ENCODE measurements at places on chromosomes 6 and 20. TPM values are rescaled to one million over a fixed set of nuclear protein-coding genes. Genes with fewer than 3 reads are reported as not detected.

The CLPSL2 gene
- total RNA-seq: not detected

The UBE2C gene
- 325 TPM for total RNA-seq

The RIMS1 gene
- total RNA-seq: 2.5 TPM

The WFDC13 gene
- total RNA-seq: not detected

The RNF217 gene
- 13.2 TPM for total RNA-seq

The EYS gene
- 0.03 TPM for total RNA-seq

The COL19A1 gene
- total RNA-seq: not detected

The ZC3H12D gene
- total RNA-seq: 0.03 TPM

GRCh38 chr6:87522686-87523085 is 49.9 kb downstream of the SLC35A1 start:
- DNase-seq: no peak

DNA sequence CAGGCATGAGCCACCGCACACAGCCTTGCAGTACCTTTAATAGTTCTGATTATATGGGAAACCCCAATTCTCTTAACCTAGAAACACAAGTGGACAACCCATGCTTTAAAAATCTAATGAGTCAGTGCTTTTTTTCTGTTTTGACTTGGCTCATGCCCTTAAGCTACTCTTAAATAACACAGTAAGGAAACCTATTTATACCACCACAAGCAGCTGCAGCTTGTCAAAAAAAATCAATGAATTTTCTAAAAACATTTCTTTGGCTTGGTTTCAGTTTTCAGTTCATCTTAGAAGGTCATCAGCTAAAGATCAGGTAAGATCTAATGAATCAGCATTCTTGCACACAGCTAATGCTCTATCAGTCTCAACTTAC is 124.1 kb upstream of the DST start:
- DNase-seq: no peak

- peak; percentile 62 for DNase-seq
These were observed 12.9 kb downstream of the PARD6B start for GRCh38 chr20:50744143-50744792.

DNA sequence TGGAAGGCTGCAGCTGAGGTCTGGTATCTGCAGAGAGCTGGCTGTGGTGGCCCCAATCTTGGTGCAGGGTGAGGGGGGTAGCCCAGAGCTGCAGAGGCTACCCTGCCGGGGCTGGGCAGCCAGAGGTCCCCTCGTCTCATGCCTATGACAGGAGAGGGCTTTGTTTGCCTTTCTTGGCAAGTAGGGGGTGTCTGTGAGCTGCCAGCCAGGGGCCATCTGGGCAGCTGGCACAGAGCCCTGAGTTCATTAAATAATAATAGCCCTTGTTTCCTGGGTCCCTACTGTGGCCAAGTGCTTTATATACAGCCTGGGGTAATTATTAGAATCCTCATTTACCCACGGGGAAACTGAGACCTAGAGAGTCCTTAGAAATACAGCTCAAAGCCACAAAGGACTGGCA is 66.6 kb downstream of the EZR start:
- peak; percentile 19 for DNase-seq

DNA sequence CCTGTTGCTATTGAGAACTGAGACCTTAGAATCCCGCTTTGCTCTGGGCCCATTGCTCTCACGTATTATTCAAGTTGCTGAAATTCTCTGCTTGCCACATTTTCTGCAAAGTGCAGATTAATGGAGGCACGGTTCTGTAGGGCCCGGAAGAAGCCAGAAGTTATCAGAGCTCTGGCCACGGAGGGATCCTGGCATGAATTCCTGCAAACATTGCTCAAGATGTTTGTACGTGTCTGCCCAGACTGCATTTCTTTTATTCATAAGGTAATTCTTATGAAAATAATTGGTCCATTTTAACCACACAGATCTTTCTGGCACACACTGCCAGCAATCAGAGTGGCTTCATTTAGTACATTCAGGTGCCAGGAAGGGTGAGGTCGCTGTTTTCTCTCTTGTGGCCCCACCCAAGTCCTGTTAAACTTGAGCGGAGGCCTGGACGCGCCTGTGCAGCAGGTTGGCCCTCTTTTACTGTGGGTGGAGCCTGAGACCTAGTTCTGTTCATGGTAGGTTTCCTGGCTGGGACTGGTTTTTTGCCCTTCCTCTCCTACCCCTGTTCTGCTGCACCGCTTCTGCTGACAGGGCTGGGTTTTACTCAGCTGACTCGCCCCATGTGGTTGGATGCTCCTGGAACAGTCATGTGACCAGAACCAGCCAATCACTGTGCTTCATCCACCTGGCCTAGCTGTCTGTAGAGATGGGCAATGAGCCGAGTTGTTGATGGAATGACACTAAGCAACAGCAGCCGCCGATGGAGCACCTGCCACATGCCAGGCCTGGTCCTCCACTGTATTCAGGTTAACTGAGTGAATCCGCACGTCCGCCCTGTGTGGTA is 230.2 kb downstream of the CDH4 start:
- no peak for DNase-seq

DNA sequence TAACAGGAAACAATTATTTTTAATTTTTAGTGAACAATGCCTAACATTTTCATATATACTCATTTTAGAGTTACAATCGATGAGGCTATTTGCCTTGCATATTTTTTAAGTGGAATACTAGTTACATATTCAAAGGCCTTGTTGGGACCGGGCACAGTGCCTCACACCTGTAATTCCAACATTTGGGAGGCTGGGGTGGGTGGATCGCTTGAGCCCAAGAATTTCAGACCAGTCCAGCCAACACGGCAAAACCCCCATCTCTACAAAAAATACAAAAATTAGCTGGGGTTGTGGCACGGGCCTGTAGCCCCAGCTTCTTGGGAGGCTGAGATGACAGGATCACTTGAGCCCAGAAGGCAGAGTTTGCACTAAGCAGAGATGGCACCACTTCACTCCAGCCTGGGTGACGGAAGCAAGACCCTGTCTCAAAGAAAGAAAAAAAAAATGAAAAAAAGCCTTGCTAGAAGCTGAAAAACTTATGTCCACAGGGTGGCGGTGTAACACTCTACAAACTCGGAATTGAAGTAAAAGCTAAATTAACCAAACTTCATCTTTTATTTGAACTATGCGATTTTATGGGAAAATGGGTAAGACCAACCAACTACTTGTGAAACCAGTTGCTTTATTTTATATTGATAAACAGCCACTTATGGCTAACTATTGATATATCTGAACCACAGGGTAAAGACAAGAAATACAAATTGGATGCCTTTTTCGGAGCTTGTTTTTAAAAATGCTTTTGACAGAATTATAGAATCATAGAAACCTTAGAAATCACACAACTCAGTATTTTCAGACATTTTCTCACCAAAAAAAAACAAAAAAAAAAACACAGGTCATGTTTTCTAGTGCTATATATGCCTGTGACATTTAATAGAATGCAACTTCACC is 24.1 kb upstream of the ROS1 start:
- DNase-seq: peak; percentile 77

DNA sequence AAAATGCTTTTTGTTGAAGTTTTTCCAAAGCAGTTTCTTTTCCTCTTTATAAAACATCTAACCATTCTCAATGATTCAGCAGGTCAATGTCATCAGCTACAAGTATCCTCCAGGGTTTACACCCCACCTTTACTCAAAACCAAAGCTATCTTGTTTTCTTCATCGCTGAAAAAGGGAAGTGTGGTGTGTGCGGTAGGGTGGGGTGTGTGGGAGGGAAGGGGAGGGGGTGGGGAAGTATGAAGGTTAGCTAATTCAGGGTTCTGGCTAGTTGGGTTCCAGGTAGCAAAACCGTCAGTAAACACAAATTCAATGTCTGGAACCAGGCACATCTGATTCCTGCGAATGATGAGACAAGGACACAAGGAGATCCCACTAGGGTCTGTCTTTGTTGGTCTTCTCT is 189.6 kb downstream of the GJA10 start:
- no peak for DNase-seq

DNA sequence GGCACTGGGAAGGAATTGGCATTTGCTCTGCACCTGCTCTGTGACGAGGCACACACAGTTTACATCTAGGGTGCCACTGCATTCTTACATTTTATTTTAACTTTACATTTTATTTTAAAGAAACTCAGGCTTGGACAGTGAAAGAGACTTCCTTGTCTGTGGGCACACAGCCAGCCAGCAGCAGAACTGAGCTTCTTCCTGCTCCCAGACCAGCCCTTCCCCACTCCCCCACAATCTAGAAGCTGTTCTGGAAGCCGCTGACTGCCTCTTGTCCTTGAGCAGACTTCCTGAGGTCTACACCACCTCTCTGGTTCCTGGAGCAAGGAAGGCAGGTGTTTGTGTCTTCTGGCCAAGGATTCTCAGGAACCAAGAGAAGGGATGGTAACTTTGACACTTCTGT is 27.9 kb upstream of the CD93 start:
- DNase-seq: no peak

DNA sequence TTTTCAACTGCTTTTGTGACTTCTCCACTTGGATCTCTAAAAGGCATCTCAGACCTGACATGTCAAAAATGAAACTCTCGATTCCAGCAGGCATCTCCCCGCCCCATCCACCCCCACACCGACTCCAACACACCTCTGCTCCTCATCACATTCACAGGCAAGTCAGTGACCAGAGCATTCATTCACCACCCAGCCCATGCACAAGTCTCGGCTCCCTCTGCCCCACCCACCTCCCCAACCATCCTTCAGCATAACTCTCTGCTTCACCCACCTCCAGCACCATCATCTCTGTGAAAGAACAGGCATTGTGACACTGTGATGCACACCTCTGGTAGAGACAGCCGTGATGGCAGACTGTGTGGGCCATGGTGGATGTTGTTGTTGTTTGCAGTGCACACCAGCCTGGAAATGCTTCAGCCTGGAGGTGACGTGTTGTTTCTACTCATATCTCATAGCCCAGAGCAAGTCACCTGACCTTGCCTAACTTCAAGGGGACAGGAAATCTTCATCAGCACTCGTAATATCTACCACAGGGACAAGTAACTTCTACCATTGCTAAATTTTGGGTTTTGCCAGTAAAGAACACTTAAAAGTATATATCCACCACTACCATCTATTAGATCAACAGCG is 56.5 kb downstream of the ANKRD60 start:
- DNase-seq: no peak

Data from neural progenitor cell (in vitro differentiated cells).